ENCODE measurements at places on chromosomes 2 and 18. TPM values are rescaled to one million over a fixed set of nuclear protein-coding genes. Genes with fewer than 3 reads are reported as not detected.
A peak's percentile ranks its signal among the peaks of the same experiment; 100 is the strongest.

The SCYGR4 gene
- total RNA-seq = not detected

The ALLC gene
- total RNA-seq = not detected

The PER2 gene
- 4.0 TPM for total RNA-seq

The CXCR4 gene
- not detected for total RNA-seq

The FBLN7 gene
- total RNA-seq = 10.4 TPM

The C2orf78 gene
- not detected for total RNA-seq

The SOX11 gene
- total RNA-seq = under 0.01 TPM

- DNase-seq = no peak
Observed at GRCh38 chr2:210399440-210400041, 77.0 kb downstream of the LANCL1 start.

DNA sequence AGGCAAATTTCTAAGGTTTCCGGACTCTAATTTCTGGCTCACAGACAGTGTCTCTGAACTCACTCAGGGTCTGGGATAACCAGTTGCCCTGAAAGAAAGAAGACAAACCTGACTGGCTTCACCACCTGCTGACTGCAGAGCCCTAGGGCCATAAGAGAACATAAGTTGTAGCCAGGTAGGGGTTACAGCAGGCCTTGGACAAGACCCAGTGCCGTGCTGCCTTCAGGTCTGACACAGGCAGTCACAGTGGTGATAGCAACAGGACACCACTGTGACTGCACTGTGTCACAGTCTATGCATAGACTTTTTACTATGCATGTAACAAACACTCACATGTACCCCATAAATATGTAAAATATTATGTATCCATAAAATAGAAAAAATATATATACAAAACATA is 508.5 kb downstream of the PID1 start:
- no peak for DNase-seq

DNA sequence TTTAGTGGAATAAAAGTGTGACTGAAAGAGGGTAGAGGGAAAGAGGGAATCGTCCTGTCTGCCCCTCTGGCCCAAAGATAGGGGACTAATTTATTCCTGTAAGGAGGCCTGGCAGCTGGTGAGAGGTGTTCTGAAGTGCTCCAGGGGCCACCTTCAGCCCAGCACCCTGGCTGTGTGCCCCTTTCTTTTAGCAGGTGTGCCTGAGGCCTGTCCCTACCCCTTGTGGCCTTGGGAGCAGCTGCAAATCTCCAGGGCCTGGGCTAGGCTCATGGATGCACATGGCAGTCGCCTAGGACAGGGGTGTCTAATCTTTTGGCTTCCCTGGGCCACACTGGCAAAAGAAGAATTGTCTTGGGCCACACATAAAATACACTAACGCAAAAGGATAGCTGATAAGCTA is 37.3 kb downstream of the FHOD3 start:
- no peak for DNase-seq

GRCh38 chr2:43212216-43212835 is 14.1 kb downstream of the ZFP36L2 start:
- DNase-seq = no peak

- DNase-seq = no peak
Observed at GRCh38 chr2:88500691-88501090, 48.2 kb upstream of the FOXI3 start.

DNA sequence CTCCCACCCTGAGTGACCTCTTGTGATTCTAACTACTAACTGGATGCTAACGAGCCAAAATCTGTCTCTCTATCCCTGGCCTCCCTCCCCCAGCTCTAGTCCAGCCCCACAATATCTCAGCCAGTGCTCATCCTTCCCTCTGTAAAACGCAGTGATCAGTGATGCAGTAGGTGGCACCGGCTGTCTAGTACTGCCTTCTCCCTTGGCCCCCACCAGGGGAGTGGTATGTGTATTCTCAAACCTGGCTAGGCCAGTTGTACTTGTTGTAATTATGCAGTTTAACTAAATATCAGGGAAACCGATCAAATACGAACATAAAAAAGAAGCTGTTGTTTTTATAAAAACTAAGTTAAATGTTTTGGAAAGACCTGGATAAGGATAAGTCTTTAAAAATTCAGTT is 113.2 kb upstream of the ALPP start:
- DNase-seq = no peak

GRCh38 chr2:195842932-195843331 is 185.9 kb downstream of the SLC39A10 start:
- no peak for DNase-seq

DNA sequence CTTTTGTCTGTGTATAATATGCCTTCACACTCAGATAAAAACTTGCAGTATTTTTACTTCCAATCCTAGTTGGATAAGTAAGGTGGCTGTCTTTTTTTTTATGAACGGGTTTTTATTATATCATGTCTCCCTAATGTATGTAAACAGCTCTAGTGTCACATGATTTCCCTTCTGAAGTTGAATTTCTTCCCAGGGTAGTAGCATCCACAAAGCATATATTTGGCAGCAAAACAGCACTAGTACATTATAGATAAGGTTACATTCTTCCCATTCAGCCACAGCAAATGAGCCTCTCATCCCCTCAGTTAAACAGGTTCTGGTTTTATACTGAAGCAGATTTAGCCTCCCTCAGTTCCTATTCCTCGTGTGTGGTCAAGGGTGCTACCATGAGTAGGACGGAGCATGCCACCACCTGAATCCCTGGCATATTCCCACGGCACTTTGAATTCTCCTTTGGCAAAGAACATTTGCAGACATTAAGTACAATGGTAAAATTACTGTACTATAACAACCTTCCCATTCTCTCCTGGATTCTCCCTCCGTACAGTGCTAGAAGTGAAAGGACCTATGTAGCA is 15.4 kb upstream of the DTNA start:
- no peak for DNase-seq

DNA sequence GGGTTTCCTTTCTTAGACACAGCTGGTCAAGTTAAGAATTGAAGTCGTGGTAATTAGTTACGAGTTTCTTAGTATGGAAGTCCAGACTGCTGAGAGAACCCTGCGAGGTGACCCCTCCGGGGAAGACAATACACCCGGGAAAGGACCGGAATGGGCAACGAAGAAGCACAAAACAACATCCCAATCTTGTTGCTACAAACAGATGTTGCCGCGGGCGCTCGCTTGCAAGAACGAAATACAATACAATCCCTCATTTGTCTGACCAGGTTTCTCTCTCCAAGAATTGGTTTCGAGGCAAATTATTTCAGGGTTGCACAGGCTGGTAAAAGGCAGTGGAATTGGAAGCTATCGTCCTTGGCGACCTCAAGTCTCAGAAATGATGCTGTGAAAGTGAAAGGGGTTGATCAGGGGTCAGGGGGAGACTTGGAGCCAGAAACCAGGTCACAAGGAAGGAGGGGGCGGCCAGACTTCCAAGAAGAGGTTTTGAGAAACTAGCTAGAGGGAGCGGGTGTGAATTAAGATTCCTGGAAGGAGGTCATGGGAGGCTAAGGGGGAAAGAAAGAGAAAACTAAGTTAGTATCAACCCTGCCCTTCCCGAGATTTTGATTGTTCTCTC is 401.9 kb downstream of the HRH4 start:
- peak; percentile 12 for DNase-seq

Data from RPMI7951 (cell line).